ENCODE measurements at places on chromosomes 1 and 21. TPM values are rescaled to one million over a fixed set of nuclear protein-coding genes. Genes with fewer than 3 reads are reported as not detected.

Gene PRAMEF4
- not detected for polyA plus RNA-seq

GRCh38 chr1:172662464-172663109, 3.7 kb downstream of the FASLG start:
- no peak for DNase-seq

GRCh38 chr1:33925586-33925985, 61.7 kb downstream of the HMGB4 start:
- DNase-seq, result no peak

- no peak for DNase-seq
Observed at GRCh38 chr1:62682531-62682930, 5.7 kb downstream of the DOCK7 start.

DNA sequence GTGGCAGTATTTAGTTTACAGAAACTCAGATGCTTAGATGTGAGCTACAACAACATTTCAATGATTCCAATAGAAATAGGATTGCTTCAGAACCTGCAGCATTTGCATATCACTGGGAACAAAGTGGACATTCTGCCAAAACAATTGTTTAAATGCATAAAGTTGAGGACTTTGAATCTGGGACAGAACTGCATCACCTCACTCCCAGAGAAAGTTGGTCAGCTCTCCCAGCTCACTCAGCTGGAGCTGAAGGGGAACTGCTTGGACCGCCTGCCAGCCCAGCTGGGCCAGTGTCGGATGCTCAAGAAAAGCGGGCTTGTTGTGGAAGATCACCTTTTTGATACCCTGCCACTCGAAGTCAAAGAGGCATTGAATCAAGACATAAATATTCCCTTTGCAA, 59.7 kb upstream of the ZNF326 start:
- no peak for DNase-seq

DNA sequence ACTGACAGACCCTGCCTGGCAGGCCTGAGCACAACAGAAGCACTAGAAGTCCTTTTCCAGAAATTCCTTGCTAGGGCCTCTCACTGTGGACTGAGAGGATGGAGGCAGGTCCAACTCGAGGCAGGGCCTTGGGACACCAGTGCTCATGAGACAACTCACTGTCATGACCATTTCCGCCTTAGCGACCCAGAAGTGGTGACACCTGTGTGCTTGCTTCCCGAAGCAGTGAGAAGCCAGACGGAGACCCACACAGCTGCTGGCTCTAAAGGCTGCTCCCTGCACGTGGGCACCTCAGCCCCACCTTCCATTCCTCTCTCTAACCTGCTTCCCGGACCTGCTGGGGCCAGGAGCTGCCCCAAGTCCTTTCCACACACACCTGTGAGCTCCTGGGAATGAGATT, 33.0 kb downstream of the KCNC4 start:
- DNase-seq, result no peak

Gene CYB5RL
- 6.4 TPM for polyA plus RNA-seq

- DNase-seq, result peak; percentile 32
Observed at GRCh38 chr1:87968197-87968955, 639.7 kb downstream of the LMO4 start.

DNA sequence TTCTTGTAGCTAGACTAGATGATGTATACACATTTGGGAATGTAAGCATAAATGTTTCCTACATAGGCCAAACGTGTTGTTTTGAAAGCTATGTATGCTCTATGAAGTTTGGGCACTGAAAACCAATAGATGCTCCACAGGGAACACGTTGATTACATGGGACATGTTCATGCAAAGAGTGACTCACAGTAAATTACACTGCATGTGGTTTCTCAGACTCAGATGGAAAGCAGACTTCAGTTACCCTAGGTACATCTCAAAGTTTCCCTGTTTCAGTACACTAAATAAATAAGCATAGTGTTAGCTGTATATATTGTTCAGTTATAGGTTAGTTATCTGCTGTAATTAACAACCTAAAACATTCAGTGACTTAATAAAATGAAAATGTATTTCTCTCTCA, 301.9 kb upstream of the RUNX1 start:
- DNase-seq, result no peak

DNA sequence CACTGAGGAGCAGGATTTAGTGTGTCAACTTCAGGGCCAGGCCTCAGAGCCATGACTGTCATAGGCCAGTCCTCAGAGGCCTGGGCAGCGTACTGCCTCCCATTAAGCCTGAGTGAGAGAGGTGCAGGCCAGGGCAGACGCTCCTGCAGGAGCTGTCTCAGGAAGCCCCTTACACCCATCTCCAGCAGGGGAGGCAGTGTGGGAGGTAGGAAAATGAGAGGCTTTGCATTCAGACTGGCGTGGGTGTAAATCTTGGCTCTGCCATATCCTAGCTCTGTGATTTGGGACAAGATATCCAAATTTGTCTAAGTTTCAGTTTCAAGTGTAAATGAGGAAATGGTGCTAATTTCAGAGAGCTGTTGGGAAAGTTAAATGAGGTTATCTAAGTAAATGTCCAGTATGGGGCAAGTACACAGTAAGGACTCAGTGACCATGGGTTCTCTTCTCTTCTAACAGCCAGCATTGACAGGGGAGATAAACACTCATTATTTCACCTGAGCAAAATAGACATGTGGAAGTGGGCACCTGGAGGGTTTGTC, 184.1 kb downstream of the ZSCAN20 start:
- DNase-seq, result no peak

Gene LRRC38
- polyA plus RNA-seq, result not detected

Measured in right renal cortex interstitium (tissue), 3 donors.